ENCODE measurements at places on chromosomes 13 and 19.

GRCh38 chr19:18450931-18451836, 13.3 kb upstream of the ISYNA1 start:
- no peak for DNase-seq

GRCh38 chr13:50531917-50532899, 311.3 kb downstream of the DLEU7 start:
- no peak for DNase-seq

DNA sequence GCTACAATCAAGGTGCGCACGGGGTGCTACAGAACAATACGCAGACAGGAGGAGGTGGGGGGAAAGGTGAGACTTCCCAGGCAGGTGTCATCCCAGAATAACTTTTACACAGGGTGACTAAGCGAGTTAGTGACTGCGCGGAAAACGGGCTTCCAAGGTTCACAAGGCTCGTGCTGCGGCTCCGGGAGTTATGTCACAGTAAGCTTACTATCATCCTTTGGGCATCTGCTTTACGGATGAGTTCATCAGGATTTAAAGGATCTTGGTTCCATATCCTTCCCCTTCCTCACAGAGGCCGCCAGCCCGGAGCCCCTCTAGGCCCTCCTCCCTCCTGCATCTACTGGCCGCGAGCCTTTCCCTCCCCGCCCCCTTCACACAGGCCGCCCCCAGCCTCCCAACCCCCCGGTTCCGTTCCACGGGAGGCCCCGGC, 474 bp upstream of the IFT88 start:
- no peak for DNase-seq

GRCh38 chr13:33722216-33722915, 95.6 kb upstream of the RFC3 start:
- DNase-seq: no peak

- no peak for DNase-seq
Observed at GRCh38 chr19:3319643-3320353, 46.6 kb upstream of the NFIC start.

GRCh38 chr13:44575741-44576350, at the start of gene TSC22D1:
Gene TSC22D1 (minus strand): TSS chr13:44576330. CDS start chr13:44576074, 256 bp downstream.
- no peak for DNase-seq

- DNase-seq: no peak
Observed at GRCh38 chr13:23899555-23899954, 2.3 kb upstream of the C1QTNF9B start.

- no peak for DNase-seq
Observed at GRCh38 chr13:39463611-39464010, 139.4 kb downstream of the LHFPL6 start.

DNA sequence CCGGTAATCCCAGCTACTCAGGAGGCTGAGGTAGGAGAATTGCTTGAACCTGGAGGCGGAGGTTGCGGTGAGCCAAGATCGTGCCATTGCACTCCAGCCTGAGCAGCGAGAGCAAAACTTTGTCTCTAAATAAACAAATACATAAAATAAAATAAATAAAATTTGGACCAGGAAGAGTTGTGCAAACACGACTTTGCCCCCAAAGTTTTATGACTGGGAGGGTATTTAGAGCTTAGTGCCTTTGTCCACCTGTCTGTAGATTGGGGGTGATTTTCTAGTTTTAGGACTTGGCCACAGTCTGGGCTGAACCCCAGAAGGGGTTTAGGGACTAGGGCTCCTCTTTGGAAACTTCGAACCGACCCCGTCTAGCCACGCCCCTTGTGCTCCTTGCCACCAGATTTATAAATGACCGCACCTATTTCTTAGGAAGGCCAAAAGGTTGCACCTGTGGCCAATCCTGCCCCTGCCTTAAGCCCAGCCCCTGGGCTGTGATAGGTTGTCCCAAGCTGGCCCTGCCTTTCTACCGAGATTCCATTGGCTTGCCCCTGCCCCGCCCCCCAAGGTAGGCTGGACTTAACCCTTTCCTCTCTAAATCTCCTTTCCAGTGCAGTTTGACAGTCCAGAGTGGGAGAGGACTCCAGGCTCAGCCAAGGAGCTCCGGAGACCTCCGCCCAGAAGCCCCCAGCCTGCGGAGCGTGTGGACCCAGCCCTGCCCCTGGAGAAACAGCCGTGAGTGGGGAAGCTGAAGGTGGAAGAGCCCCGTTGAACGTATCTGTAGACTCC, 5.3 kb downstream of the SHD start:
- no peak for DNase-seq

GRCh38 chr13:113603116-113603710, 18.7 kb downstream of the TFDP1 start:
- no peak for DNase-seq

DNA sequence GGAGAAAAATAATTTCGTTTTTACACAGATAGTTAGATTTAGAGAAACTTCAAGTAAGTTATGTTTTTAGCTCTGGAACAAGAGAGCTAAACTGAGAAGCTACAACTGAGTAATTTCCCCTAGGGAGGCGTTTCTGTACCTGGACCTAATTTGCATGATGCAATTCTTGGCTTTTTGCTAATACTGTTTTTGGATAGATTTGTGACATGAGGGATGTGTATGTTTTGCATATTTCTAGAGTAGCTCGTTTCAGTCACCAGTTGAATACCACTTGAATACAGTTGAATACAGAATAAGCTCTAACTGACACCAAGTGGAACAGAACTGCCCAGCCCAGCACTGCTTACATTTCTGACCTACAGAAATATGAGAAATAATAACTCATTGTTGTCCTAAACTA, 1227.9 kb upstream of the SPRY2 start:
- no peak for DNase-seq

DNA sequence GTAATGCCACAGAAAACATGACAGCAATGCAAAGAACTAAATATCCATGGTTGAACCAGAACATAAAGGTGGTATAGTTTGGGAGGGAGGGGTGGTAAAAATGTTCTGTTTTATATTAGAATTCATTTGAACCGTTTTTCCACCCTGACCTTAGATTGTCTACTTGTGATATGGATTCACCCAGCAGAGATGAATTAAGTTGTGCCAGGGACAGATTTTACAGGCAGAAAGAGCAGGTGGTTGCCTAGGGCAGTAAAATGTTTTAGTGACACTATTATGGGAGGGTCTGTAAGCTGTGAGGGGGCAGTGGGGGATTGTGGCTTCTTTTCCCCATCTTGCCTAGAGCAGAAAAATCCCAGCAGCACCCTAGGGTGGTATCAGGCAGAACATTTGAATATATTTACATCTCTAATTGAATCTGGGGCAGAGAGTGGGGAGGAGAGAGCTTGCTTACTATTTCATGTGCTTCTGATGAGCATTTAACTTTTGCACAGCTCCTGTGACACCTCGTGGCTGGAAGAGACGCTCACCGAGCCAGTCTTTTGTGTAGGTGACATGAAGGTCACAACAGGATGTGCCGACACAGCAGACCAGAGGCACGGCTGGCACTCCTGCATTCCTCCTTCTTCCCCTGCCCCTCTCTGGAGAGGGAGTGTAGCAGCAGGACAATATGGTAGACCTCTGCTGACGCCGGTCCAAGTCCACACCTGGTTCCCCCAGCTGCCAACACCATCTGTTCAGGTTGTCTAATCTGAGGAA, 452.3 kb downstream of the IRS2 start:
- DNase-seq: no peak

DNA sequence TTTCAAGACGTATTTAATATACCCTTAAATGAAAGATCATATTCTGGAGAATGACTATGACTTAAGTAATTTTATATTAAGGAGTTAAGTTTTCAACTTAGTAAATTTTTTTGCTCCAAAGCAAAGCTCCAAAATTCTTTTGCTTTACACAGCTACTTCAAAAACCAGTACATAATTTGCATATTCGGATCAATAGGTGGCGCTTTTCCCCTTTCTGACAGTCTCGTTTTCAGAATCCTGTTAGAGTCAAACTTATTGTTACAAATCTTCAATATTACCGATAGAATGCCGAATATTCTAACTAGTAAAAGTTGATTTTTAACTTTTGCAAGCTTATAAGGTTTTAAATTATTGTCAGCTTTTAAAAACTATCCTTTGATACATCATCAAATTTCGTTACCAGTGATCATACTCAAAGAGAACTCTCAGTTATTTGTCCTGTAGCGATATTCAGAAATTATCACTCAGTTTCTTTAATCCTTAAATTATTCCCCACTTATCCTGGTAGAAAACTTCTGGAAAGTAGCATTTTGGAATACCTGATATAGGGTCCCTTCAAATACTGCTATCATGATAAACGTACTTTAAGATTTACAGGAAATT, 852.7 kb upstream of the KLHL1 start:
- no peak for DNase-seq

DNA sequence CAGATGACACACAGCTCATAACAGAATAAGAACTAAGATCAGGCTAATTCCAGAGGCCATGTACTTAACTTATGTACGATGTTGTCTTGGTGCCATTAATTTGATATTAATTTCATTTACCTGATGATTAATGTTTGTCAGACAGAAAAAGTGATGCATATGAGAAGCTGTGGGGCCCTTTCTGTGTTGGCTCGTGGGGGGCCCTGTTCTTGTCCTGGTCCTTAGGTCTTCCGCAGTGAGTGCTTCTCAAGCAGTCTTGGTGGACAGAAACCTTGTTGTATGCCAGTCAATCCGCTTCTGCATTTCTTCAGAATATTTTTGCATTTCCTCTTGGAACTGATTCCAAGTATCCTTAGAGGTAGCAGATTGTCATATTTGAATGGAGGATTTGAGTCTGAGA, 20.2 kb downstream of the SAFB start:
- no peak for DNase-seq

DNA sequence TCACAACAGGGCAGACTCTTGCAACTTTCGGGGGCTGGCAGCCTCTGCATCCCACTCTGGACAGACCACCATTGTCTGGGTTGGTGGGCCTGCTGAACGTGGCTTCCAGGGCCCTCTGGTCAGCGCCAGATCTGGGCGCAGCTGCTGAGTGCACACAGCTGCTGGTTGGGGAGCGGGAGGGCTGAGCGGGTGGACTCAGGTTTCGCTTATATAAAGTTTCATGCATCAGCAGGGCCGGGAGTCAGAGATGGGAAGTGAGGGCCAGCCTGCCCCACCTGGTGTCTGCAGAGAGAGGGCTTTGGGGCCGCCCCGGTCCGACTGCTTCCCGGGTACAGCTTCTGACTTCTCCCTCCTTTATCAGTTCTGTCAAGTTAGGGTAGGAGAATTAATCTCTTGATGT, 6.9 kb downstream of the ARHGEF7 start:
- DNase-seq: no peak

- no peak for DNase-seq
Observed at GRCh38 chr13:58087566-58087965, 456.0 kb downstream of the PCDH17 start.

- no peak for DNase-seq
Observed at GRCh38 chr13:51167393-51168191, 54.6 kb upstream of the FAM124A start.

- DNase-seq: no peak
Observed at GRCh38 chr13:44908712-44909111, 80.6 kb downstream of the NUFIP1 start.

DNA sequence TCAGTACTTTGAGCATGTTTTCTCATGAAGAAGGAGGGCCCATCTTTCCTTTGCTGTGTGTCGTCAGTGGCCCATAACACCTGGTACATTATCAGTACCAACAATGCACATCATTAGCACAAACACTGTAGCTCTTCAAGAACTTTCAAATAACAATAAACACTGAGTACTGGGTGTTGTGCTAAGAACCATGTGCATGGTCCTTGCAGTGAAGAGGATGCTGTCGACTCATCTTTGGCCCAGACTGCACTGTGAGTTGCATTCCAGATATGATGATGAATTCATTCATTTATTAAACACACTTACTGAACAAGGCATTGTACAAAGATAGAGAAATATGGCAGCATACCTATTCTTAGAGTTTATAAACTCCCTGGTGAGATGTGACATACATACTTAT, 55.8 kb downstream of the FLT3 start:
- no peak for DNase-seq

DNA sequence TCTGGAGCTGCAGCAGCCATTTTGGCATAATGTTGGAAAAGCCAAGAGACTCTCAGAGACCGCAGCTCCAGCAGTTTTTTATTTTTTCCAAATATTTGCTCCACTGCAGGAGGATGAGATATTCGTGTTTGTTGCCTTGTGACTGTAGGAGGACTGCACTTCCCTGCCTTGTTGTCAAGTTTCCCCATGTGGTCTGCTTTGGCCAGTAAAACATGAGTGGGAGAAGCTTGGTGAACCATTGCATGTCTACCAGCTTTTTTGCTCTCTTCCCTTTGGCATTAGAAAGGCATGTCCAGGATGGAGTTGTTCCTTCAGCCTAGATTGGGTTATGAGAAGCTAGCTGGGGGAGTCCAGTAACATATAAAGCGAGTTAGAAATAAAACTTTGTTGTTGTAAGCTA, 47.7 kb upstream of the ALOX5AP start:
- DNase-seq: no peak

DNA sequence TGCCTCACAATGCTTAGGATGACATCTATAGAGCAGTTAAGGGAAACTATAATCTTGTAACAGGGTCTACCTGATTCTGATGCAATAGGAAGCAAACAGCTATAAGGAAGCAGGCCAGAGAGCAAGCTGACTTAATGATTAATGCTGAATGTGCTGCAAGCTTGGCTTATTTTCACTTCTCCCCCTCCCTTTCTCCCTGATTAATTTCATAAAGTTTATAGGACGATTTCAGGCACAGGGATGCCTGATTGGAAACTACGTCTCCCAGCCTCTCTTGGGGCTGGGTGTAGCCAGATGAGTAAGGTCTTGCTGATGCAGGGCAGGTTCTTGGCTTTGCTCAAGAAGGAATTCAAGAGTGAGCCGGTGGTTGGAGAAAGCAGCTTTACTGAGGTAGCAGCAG, 82.8 kb upstream of the MRI1 start:
- peak; percentile 15 for DNase-seq

- DNase-seq: no peak
Observed at GRCh38 chr13:20297181-20297580, 65.1 kb upstream of the GJB6 start.

GRCh38 chr19:40717880-40718773, 1.2 kb downstream of the ITPKC start:
- no peak for DNase-seq

- DNase-seq: no peak
Observed at GRCh38 chr13:95184317-95184716, 116.9 kb downstream of the ABCC4 start.

- DNase-seq: no peak
Observed at GRCh38 chr13:42660333-42660965, 86.5 kb downstream of the TNFSF11 start.

DNA sequence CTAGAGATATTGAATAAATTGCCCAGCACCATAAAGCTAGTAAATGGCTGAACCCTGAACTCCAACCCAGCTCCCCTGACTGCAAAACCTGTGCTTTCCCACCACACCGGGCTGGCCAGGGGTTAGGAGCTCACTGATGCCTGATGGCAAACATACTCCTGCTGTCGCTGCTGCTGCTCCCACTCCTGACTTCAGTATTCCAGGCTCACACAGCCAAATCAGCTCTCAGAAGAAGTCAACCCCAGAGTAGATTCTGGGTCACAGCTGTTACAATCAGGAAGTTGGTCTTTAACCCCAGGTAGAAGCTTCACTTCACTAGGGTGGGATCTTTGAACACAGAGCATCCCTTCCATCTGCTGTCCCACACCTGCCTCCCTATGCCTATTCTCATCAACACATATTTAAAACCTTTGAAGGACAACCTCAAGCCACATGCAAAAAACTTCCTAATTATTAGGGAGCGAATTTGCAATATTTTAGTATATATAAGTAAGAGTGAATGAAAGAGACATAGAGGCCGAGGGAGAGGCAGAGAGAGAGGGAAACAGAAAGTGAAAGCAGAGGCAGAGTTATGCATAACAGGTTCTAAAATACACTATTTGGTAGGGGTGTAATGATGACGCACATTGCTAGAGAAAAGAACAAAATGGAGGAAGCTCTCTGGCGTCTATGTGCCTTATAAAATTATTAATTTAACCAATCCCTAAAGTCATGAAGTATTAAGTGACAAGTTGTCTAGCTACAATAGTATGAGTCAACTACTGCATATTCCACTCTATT, 99.4 kb upstream of the SERP2 start:
- no peak for DNase-seq
